AML-193 (cell line): ENCODE measurements at places on chromosomes 7 and 10.

- DNase-seq, result no peak
Measured at GRCh38 chr10:101073631-101074030, 11.8 kb downstream of the KAZALD1 start.

- DNase-seq, result no peak
Measured at GRCh38 chr10:131616040-131616439, 284.8 kb upstream of the PPP2R2D start.

DNA sequence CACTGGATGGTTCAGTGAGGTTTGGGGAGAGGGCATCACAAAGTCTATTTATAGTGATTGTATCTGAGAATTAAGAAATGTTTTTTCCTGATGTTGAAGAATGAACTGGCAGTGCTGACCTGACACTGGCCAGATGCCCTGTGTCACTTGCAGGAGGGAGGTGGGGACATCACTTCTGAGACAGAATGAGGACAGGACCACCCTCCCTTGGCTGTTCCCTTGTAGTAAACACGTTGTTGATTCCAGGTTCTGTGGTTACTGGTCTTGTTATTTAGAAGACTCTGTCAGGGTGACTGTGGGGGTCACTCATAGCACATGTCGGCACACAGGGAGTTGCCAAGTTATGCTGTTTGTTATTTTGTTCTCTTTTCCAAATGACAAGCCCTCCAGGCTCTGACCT is 126.4 kb downstream of the ADCY1 start:
- DNase-seq, result no peak

DNA sequence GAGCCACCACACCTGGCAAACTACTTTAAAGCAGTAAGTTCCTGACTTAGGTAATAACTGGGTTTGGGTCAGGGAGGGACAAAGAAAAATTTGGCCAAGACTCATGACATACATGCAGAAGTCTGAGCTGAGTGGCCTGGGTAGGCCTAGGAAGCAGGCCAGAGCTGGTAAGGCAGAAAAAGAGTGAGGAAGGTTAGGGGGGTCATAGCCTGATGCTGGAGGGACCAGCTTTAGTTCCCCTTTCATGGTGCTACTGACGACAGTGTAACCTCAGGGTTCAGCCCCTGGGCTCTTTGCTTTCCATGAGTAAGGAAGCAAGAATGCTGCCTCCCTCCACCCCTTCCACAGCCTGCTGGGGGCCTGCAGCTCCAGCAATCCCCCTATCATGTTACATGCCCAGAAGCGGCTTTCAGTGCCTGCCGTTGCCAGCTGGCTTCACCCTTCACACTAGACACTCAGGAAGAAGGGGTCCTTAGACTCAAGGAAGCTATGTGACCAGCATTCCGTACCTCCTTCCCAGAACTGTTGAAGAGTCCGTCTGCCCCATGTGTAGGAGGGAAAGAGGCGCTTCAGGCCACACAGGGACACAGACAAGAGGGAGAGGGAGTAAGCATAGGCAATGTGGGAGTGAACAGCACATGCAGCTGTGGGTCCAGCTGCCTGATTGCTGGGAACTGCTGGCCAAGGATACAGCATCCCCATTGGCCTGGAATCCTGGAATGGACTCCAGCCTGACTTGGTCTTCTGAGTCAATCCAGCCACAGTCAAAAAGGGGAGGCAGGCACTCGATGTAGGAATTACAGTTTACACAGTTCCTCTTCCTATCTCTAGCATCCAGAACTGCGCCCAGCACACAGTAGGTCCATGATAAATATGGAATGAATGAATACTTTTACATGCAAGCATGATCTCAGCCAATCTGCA is 4.1 kb upstream of the PLAU start:
- peak; percentile 45 for DNase-seq

DNA sequence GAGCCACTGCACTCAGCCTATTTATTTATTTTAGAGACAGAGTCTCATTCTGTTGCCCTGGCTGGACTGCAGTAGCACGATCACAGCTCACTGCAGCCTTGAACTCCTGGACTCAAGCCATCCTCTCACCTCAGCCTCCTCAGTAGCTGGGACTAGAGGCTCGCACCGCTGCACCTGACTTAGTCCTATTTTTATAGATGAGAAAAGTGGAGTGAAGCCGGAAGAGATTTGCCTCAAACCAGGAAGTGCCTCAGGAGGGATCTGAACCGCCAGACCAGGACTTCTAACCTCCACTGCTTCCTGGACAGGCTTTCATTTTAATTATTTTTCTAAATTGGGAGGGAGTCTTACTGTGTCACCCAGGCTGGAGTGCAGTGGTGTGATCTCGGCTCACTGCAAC is 17.5 kb upstream of the CLIP2 start:
- no peak for DNase-seq

GRCh38 chr7:92850516-92850915 is 14.1 kb upstream of the CDK6 start:
- DNase-seq, result no peak

DNA sequence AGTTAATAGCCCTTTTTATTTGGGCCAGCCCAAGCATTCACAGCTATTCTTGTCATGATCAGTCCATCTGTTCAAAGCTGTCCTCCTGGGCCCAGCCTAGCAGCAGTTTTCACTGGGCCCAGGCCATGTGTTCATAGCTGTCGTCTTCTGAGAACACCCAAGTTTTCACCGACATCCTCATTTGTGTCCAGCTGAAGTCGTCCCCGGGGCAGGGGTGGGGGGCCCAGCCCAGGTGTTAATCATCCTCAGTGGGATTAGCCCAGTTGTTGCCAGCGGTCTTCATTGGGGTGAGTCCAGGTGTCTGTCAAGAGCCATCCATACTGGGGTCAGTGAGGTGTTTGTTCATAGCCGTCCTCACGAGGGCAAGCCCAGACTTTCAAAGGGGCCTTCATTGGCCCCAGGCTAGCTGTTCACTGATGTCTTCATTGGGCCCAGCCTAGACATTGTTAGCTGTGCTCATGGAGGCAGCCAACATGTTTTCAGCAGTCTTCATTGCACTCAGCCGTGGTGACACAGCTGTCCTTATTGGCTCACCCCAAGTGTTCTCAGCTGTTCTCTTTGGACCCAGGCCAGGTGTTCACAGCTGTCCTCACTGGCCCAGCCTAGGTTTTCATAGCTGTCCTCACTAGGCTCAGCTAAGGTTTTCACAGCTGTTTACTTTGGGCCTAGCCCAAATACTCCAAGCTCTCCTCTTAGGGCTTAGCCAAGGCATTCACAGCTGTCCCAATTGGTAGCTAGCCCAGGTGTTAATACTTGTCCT is 10.0 kb downstream of the FRG2B start:
- no peak for DNase-seq

DNA sequence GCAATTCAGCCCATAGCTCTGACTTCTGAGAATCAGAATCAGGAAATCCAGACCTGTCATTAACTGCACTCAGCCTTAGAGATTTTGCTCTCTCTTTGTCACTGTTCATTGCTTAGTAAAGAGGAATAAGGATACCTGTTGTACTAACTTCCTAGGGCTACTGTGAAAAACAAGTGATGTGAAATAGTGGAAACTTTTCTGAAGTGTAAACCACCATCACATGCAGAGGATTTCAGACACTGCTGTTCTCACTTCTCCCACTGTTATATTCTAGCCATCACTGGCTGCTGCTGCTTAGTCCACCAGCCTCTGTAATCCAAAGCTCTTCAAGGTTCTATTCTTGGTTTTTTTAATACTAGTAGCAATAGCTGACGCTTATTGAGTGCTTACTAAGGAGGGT is 129.6 kb upstream of the CCDC6 start:
- no peak for DNase-seq

GRCh38 chr7:137078781-137079180 is 210.3 kb downstream of the CHRM2 start:
- no peak for DNase-seq

DNA sequence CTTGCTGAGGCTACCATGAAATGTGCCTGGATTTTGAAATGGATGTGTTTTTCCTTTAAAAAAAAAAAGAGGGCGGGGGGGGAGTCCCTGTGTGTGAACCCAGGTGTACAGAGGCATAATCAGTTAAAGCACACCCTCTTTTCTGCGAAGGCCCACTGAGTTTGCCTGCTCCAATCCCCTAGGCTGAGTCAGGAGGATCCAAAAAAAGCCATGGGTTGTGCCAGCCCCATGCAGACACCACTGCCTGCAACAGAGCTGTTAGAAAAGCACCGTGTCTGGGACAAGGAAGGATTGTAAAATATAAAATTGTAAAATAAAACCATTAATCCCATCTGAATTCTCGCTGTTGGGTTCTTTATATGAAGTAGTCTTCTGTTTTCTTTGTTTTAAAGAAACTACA is 217.9 kb downstream of the ADAM12 start:
- DNase-seq, result no peak

GRCh38 chr10:62726142-62726541 is 78.4 kb upstream of the ADO start:
- no peak for DNase-seq

DNA sequence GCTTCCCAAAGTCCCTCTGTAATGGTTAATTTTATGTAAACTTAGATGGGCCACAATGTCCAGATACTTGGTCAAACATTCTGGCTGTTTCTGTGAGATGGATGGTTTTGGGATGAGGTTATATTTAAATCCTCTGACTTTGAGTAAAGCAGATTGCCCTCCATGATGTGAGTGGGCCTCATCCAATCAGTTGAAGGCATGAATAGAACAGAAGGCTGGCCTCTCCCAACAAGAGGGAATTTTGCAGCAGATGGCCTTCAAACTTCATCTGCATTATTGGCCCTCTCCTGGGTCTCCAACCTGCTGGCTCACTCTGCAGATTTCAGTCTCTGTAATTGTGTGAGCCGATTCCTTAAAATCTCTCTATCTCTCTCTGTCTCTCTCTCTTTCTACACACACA is 362.3 kb downstream of the GRID1 start:
- no peak for DNase-seq

GRCh38 chr7:27097686-27098577 is 2.1 kb upstream of the HOXA1 start:
- no peak for DNase-seq

DNA sequence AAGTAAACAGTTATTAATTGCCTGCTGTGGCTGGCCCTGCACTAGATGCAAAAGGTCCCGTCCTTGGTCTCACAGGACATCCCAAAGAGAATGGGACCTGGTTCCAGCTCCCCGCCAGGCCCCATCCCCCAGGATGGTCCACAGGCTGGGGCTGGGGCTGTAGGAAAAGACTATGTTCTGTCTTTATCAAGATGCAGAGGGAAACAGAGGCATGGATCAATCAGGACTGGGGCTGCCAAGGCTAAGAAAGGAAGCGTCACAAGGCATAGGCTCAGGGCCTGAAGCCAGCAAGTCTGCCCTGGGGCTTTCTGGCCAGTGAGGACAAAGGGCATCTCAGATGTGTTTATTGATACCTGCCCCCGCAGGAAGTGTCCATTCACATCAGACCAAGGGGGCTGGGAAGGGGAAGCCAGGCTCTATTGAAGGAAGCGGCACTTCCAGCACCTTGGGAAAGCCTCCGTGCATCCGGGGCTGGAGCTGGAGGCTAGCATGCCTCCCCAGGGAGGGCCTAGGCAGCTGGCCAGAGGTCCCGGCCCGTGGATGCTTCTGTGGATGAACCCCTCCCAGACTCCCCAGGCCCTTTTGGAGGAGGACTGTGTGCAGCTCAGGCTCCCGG is 5.8 kb downstream of the VSIR start:
- DNase-seq, result no peak

GRCh38 chr7:46109437-46109836 is 188.4 kb upstream of the IGFBP3 start:
- no peak for DNase-seq

DNA sequence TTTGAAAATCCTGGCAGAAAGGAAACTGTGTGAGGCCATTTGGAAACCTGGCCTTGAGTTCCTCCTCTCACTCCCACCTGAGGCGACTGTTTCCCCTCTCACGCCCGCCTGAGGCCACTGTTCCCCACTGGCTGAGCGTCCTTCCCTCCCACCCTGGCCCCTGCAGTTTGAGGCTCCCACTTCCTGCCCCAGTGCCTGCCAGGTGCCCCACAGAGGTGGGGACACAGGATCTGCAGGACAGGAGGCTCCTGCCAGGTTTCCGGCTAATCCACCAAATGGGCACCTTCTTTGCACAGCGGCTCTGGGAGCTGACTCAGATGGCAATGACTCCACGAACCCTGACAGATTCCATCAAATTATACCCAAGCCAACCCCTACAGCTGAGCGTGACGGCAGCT is 24.3 kb upstream of the LARP4B start:
- no peak for DNase-seq

- DNase-seq, result no peak
Measured at GRCh38 chr7:71706597-71706975, 574.6 kb downstream of the GALNT17 start.

DNA sequence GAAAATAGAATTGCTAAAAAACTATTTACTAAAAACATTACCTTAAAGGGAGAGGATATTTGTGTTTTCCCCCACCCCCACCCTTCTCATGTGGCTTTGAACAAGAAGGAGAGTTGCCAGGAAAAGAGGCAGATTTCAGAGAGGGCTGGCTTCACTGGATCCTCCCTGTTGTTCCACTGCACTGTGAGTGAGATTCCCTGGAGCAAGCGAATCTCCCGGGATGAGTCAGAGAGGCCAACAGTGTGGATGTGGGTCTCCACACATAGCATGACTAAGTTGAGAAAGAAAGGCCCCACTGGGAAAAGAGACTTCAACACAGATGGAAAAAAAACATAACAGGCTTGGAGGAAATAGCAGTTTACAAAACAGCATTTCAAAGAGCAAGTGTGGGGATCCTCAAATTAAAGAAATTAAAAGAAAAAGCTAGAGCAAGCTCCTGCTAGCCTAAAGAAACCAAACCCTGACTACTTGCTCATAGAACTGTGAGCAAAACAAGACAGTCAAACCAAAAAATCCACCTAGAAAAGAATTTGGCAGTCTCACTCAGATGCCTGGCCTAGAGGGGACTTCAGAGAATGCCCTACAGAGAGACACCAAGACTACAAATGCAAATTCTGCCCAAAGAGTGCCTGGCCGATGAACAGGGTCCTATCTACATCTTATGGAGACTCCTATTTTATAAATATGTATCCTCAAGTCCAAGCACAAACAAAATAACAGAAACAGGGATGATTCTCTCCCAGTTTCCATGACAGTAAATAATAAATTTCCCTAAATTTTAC is 3.4 kb downstream of the CAV1 start:
- DNase-seq, result no peak

- no peak for DNase-seq
Measured at GRCh38 chr7:30703756-30704155, 21.5 kb upstream of the CRHR2 start.

GRCh38 chr10:101014230-101014884 is 14.7 kb downstream of the LZTS2 start:
- DNase-seq, result peak; percentile 46

DNA sequence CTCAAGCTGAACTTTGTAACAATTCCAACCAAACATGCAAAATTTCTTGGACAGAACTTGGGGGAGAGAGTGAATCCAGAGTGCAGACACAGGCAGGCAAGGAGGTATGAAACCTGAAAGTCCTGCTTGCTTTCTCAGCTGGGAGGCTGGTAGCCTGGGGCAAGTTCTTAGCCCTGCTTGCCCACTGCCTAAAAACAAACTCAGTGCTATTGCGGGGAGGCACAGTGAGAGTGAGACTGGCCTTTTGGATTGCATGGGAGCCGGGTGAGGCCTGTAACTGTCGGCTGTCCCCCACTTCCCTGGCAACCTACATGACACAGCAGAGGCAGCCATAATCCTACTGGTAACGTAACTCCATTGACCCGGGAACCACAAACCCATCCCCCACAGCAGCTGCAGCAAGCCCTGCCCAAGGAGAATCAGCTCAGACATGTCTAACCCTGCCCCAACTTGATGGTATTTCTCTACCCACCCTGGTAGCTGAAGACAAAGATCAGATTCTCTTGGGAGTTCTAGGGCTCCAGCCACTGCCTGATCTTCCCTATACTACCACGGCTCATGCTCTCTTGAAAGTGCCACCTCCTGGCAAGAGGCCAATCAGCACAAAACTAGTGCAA is 663.6 kb downstream of the GRM8 start:
- no peak for DNase-seq

GRCh38 chr10:14952851-14953423 is 959 bp downstream of the DCLRE1C start:
- DNase-seq, result no peak
